ENCODE measurements at places on chromosomes 2 and 18.

GRCh38 chr2:30561349-30561748 is 114.3 kb downstream of the LCLAT1 start:
- no peak for DNase-seq

DNA sequence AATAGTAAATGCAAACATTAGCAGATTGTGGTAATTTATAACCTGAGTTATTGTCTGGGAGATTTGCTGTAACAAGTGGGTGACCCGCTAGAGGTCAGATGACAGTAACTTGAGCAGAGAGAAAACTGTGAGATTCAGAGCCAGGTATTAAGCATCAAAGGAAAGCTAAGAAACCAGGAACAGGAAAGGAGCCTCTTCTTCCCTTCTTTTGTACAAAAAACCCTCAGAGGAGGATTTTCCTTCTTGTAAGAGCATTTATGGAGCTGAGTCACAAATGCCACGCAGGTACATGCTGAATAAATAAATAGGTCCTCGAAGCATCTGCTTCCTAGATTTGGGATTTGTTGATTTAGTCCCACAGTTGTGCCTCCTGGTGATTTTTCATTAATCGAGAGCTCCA is 146.5 kb downstream of the SH3BP4 start:
- DNase-seq, result no peak

DNA sequence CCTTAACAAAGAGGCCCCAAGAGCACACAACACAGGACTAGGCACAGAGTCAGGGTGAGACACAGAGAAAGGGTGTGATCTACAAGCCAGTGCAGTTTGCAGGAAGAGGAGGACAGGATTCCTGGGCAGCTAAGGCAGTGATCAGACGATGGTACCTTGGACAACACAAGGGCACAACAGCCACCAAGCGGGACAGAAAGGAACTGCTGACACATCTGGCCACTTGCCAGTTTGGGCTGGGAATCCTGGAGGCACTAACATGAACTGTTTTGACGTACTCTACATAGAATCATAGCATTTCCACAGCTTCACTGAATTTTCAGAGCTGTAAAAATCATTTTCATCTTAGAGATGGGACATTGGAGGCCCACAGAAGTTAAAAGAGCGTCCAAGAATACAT is 221.5 kb upstream of the SLC35G4 start:
- peak; percentile 58 for DNase-seq

GRCh38 chr2:71901466-71901865 is 246.2 kb downstream of the CYP26B1 start:
- DNase-seq, result no peak

DNA sequence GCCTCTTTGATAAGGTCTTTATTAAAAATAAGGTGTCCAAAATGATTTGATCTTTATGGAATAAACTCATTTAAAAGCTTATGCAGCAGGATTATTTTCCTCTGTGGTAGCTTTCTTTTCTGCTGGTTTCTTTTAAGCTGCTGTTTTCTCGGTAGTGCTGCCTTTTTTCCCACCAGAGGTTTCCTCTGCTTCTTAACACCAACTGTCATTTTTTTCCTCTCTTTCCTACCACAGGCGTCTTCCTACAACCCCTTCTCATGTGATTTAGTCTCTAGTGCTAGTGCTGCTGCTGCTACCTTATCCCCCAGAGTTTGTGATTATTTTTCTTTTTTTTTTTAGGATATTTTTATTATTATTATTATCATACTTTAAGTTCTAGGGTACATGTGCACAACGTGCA is 102.1 kb upstream of the PGAP1 start:
- DNase-seq, result no peak

GRCh38 chr2:181241366-181241765 is 215.8 kb upstream of the ITGA4 start:
- peak; percentile 5 for DNase-seq

GRCh38 chr18:58580078-58580477 is 48.8 kb downstream of the ALPK2 start:
- DNase-seq, result no peak

DNA sequence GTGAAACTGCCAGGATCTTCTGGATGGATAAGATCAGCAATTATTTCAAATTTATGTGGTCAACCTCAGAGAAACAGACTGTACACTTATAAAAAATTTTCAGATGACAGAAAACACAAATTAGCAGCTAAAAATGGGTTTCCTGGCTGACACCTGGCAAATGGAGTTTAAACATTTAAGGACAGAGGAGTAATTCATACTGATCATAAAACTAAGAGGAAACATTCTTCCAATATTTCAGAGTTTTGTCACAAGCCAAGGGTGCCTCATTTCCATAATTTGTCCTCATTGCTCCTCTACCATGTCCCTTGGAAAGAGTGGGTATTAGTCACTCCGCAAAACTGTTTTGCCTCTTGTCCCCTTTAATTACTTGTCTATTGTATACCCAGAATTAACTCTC is 70.2 kb downstream of the TMEFF2 start:
- DNase-seq, result no peak

- no peak for DNase-seq
Observed at GRCh38 chr2:128037649-128038048, 9.8 kb upstream of the SAP130 start.

DNA sequence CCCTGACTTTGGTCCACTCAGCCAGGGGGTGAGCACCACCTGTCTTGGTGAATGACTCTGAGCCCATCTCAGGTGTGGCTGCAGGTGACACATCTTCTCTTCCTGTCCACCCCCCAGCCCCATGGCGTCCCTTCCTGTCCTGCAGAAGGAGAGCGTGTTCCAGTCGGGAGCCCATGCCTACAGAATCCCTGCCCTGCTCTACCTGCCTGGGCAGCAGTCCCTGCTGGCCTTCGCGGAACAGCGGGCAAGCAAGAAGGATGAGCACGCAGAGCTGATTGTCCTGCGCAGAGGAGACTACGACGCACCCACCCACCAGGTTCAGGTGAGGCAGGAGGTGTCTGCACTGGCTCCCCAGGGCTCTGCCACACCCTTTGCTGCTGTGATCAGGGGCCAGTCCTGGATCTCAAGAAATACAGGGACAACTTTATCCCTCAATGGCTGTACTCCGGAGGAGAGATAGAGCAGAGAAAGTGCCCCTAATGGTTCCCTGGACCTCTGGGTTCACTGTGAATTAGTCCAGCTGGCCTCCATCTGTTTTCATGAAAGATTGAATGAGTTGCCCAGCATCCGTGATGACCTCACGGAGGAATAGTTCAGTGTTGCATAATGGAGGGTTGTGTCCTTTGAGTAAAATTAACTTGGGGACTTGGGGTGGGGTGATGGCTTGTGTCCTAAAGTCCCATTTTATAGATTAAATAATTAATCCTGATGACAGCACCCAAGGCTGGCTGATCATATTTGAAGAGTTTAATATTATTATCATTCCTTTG is at the start of gene NEU2:
NEU2 (plus strand) TSS at position 122 of the 770 bp plus-strand sequence; CDS start at position 122, 0 bp downstream.
- DNase-seq, result no peak

DNA sequence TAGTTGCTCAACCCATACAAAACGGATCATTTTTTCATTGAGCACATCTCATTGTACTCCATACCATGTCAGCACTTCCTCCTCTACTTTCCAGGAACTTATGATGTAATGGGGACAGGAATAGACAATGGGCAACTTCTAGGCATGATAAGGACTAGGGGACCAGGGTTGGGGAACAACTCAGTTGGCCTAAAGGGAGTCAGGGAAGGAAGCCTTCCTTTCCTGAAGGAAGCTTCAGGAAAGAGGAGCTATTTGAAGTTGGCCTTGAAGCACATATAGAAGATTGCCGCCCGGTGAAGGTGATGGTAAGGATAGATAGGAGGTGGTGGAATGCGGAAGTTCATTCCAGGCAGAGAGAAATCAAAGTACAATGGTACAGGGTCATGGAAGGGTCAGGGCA is 283.9 kb downstream of the SLC8A1 start:
- no peak for DNase-seq

DNA sequence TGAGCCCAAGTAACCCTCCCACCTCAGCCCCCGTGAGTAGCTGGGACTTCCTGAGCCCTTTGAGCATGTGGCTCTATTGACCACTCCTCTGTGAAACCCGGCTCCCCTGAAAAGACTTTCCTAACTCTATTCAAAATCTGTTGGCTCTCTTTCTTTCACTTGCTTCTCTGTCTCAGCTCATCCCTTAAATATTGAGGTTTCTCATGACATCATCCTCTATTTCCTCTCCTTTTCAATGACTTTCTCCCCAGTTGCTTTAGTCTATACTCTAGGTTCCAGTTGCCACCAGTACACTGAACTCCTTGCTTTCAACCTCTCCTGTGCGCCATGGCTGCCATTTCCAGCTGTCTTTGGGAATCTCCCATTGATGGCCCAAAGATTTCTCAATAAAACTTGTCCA is 79.8 kb upstream of the STK17B start:
- no peak for DNase-seq

GRCh38 chr18:36993068-36993467 is 164.1 kb downstream of the KIAA1328 start:
- no peak for DNase-seq

DNA sequence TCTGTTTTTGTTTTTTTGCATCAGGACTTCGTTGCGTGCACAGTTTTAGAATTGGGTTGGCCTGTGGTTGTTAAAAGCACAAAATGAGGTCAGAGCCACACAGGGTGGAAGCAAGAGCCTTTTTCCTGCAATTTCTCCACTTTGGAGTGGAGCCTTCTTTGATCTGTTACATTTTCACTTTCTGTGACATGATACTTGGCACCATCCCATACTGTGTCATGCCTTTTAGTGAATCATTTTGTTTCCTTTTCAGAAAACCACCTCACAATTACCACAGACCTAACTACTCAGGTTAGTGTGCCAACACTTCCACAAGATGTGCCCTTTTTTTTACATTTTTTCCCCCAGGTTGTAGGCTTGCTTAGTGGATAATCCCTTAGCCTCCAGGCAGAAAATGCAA is 32.5 kb downstream of the MERTK start:
- no peak for DNase-seq

Data from SJCRH30 (cell line).